ENCODE measurements at places on chromosomes 4 and X. TPM values are rescaled to one million over a fixed set of nuclear protein-coding genes. Genes with fewer than 3 reads are reported as not detected.
A peak's percentile ranks its signal among the peaks of the same experiment; 100 is the strongest.

GRCh38 chrX:55486736-55487135, 2.9 kb downstream of the USP51 start:
- no peak for DNase-seq

DNA sequence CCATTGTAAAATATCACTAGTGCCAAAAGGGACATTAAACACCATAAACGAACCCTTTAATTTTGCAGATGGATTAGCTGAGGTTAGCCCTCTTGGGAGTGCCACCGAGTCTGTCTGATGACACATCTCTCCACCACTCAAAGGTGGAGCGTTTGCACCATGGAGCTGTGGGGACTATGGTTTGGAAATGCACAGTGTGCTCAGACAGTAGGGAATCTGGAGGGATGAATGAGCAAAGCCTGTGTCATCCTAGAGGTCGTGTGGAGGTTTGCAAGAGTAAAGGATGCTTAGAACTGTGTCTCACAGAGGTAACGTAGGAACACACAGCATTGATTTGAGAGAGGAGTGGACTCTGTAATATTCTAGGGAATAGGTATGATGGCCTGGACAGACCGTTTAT, 93.7 kb downstream of the CLNK start:
- no peak for DNase-seq

The FRMPD3 gene
- total RNA-seq: not detected

DNA sequence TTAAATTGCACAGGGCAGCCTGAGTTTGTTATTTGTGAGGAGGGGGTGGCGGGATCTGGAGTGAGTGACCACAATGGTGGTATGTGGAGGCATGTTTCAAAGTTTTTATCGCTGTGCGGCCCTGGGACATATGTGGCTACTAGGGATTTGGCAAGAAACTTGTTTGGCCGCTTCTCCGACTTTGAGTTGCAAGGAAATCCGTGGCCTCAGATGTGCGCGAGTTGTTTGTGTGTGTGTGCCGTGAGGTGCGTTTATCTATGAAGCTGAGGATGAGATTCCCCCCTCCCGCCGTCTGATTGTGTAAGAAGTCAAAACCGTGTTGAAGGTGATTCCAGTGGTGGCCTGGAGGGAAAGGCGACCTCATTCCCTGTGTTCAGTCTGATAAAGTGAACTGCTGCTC, 1.4 kb downstream of the JADE3 start:
- DNase-seq: peak; percentile 53

GRCh38 chrX:49268702-49269009, 937 bp upstream of the PPP1R3F start:
- no peak for DNase-seq

The SLC10A6 gene
- total RNA-seq: under 0.01 TPM

DNA sequence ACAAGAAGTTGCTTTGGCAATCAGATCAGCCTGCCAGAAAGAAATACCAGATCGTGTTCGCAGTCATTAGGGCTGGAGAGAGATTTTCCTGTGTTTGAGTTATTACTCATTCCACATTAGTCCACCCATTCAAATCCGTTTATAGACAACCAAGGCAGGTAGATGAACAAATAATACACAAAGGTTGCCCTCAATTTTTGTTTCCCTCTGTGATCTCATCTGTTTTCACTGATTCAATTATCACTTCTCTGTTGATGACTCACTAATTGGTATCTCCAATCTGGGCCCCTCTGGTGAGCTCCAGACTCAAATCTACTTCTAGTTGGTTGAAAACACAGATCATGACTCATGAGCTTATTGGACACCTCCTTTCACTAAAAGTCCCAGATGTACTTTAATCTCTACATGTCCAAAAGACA, 54.5 kb downstream of the CHM start:
- DNase-seq: peak; percentile 16

Data from fibroblast of villous mesenchyme (primary cell).